ENCODE measurements at places on chromosomes 5 and 9. TPM values are rescaled to one million over a fixed set of nuclear protein-coding genes. Genes with fewer than 3 reads are reported as not detected.

TLX3 gene
- not detected for total RNA-seq

TEX48 gene
- not detected for total RNA-seq

NADK2 gene
- 58.9 TPM for total RNA-seq

NPR3 gene
- total RNA-seq = 23.7 TPM

EQTN gene
- 1.2 TPM for total RNA-seq

SLC27A6 gene
- total RNA-seq = 7.6 TPM

CDKN2B gene
- 6.2 TPM for total RNA-seq

SPATA31D4 gene
- total RNA-seq = not detected

CMYA5 gene
- total RNA-seq = 39.5 TPM

UGCG gene
- 78.5 TPM for total RNA-seq

FAM200C gene
- total RNA-seq = 25.1 TPM

LRRC19 gene
- total RNA-seq = not detected

OCLN gene
- total RNA-seq = 19.7 TPM

CDKN2A gene
- 0.82 TPM for total RNA-seq

LCN1 gene
- total RNA-seq = 13.0 TPM

BTNL9 gene
- total RNA-seq = 4.7 TPM

ARL15 gene
- total RNA-seq = 89.1 TPM

PPP2R2B gene
- 32.9 TPM for total RNA-seq

PLAC8L1 gene
- total RNA-seq = not detected

NXNL2 gene
- 2.4 TPM for total RNA-seq

DOLK gene
- 14.2 TPM for total RNA-seq

FCN2 gene
- not detected for total RNA-seq
